Dermis microvascular lymphatic vessel endothelial cell (primary cell): ENCODE measurements at places on chromosomes 13 and 19. TPM values are rescaled to one million over a fixed set of nuclear protein-coding genes. Genes with fewer than 3 reads are reported as not detected.

FFAR3 gene
- total RNA-seq = not detected in 2 replicates

ZNF583 gene
- total RNA-seq = 1.9 and 2.8 TPM in 2 replicates

TUBB4A gene
- not detected in 2 replicates for total RNA-seq

MAST1 gene
- total RNA-seq = 0.26 and 1.1 TPM in 2 replicates

SMIM44 gene
- total RNA-seq = not detected in 2 replicates

MED4 gene
- 30.3 and 33.8 TPM in 2 replicates for total RNA-seq
